PC-9 (cell line): ENCODE measurements at places on chromosomes 2 and 18.

GRCh38 chr2:208983486-208983885 is 440.4 kb upstream of the MAP2 start:
- peak; percentile 61 for DNase-seq

DNA sequence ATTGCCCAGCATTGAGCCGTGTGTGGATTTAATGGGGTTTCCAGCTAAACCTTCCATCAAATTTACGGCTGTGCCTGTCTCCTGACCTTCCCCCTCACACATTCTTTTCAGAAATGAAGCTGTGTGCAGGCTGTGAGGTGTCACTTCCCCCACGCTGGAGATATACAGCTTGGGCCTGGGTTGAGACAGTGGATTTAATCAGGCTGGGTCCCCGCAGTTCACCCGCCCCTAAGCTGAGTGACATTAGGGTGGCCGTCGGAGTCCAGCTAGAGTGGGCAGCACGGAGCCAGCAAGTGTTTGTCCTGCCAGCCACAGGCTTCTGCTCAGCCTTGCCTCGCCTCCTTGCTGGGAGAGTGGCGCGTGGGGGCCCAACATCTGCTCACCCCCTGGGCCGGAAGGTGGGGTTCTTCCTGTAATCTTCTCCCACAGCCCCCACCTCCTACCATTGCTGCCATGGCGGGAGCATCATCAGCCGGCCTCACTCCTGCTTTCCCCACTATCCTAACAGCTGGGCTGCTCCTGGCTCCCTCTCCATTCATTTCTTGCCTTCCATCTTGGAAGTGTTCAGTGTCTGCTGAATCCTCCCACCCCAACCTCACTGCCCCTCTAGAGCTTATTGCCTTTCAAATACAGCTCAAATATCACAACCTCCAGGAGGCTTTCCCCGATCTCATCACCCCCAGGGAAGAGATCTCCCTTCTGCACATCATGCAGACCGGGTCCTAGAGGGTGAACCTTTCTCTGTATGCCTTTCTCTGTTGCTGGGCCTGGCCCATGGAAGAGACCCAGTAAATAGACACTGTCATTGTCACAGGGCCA is 149.0 kb downstream of the GLI2 start:
- no peak for DNase-seq

DNA sequence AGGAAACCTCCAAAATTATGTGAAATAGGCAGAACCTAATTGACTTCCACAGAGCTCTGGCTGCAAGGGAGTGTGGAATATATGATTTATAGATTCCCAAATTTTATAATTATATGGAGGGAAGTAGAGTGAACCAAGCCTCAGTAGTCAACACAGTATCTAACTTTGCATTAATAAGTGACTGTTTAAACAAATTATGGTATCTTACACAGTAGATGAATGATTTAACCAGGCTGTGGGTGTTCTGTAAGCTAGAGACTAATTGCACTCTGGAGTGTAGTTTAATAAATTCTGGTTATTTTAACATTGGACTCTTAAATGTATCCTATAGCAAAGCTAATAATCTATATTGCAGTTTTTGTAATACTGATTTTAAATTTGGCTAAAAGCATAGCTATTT is 183.5 kb downstream of the KIAA1328 start:
- no peak for DNase-seq

DNA sequence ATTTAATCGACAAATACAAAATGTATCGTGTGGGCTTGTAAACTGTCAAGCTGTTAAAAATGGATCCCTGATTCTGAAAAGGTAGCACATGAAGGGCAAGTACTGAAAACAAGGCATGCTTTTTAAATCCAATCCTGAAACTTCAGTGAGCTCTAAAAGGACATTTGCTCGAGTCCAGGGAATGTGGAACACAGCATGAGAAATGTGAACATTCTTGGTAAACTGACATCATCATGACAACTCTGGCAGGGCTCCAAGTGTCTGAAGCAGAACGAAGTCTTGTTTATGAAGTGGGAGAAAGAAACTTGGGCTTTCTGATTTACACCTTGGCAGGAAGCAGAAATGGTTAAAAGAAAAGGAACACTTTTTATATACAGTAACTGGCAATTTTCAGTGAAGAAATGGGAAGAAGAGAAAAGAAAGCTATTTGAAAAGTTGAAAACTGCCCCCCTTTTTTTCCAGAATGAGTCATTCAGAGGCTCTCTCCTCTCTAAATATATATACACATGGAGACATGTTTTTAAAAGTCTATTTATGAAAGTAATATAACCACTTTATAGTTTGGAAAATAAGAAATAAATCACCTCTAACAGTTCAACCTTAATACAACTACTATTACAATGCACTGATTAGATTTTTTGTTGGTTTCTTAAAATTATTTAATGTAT is 120.8 kb downstream of the GAREM1 start:
- peak; percentile 73 for DNase-seq

- DNase-seq, result peak; percentile 25
Observed at GRCh38 chr2:241900251-241901017, 30.9 kb downstream of the RTP5 start.

GRCh38 chr2:229230256-229230655 is 40.8 kb downstream of the PID1 start:
- DNase-seq, result no peak

- no peak for DNase-seq
Observed at GRCh38 chr2:205270689-205271088, 411.6 kb upstream of the NRP2 start.

DNA sequence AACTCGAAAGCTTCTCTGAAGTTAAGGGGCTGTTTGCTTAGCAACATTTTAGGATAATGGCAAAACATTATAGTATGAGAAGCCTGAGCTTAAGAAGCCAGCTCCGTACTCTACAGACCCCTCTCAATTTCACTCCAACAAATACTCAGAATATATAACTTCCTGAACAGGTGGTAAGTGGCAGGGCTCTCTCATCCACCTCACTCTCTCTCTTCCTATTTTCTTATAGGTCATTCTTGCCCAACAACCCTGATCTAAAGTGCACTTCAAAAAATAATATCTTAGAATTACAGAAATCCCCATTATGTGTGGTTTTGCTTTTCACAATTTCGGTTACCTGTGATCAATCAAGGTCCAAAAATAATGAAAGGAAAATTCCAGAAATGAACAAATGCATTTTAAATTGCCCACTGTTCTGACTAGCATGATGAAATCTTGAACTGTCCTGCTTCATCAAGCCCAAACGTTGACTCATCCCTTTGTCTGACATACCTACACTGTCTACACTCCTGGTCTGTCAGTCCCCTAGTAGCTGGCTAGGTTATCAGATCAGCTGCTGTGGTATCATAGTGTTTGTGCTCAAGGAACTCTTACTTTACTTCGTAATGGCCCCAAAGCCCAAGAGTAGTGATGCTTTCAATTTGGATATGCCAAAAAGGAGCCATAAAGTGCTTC is 122.8 kb upstream of the COL5A2 start:
- no peak for DNase-seq

DNA sequence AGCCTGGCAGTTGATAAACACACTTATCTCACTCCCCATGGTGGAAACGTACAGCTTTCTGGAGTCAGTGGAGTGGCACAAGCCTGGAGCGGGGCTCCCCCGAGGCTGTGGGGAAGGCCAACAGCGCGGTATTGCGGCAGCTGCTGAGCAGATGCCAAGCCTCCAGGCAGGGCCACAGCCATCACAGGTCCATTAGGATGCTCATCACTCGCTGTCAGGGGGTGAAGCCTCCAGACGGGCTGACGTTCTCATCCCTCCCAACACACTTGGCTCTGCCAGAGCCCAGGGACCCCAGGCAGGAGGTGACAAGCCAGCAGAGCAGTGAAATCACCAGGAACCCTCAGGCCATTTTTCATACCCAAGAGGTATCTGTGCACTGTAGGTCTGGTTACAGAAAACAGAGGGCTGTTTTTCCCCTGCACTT is 529.2 kb upstream of the KLHL29 start:
- no peak for DNase-seq

DNA sequence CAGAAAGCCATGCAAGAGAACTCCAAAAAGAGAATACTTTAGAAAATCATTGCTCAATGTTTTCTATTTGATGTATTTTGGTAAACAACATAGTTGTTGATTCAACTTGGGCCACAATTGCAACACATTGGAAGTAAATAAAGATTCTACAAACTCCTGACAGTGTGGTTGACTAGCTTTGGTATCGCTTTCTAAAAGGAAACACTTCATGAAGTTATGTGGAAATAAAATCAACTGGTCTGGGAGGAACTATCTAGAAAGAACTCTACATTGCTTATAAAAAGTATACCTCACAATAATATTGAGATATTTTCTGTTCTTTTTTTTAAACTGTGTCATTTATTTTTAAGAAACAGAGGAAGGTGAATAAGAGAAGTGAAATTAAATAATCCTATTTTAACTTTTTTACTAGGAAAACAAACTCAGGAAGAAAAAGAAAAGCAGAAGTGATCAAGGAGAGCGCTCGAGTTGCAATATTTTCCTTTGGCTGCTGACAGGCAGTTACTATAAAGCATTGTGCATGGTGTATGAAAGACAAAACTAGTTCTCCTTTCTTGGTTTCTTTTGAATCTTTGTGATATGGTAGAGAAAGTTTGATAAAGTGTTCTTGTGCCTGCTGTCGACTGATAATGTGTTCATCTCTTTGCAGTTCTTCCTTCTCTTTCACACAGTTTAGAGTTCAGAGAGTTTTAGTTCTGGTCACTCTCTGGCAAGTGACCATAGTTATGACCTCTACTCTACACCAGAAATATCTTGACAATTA is 3.0 kb downstream of the DHRS9 start:
- DNase-seq, result peak; percentile 50

DNA sequence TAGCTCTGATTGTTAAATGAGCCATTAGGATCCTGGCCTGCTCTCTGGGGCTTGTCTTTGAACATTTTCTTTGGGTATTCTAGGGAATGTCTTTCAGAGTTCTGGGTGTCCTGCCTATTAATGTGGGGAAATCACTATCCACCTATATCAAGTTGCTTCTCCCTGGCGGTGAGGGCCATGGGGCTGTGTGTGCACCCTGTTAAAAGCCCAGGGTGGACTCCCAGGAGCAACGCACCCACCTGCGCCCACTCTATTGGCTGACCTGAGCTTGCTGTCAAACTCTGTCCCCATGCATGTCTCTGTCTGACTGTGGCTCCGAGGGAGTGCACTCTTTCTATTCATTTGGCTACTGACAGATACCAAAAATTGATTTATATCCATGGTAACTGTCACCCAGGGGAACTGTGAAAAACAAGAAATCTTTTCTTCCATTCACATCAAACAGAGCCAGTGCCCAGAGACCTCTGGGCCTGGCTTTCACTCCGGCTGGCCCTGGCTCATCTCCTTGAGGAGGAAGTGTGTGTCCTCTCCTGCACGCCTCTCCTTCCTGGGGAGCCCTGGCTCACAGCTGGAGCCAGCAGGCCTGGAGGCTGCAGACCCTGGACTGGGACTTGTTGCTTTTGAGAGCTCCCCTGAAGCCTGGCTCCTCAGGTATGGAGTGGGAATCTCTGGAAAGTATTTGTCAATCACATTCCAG is 10.5 kb upstream of the TOGARAM2 start:
- DNase-seq, result no peak

DNA sequence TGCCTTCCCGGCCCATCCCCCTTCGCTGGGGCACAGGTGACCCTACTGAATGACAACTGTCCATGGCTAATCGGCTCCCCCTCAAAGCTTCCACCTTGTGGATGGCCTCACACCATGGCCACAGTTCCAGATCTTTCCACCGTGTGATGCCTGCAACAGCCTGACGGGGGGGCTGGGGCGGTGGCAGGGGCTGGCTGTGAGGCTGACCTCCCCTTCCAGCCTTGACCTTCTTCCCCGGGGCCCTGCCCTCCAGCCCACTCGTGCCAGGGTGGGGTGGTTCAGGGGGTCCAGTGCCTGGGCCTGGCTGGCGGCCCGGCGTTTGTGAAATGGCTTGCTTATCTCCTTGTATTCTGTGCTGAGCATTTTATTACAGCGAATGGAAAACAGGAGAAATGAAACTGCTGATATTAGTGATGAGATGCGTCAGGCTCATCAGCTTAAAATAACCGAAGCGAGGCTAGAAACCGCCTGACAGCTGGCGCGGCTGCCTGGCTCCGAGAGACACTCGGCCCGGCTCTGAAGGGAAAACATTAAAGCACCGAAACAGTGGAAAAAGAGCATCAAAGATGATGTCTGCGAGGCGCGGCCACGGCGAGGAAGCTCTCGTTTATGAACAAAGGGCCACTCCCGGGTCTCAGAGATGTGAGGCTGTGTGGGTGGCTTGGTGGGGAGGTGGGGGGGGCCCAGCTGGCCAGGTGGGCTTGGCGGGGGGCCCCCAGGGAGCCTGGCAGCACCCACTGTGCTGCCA is 916 bp upstream of the PDCD1 start:
- DNase-seq, result no peak

DNA sequence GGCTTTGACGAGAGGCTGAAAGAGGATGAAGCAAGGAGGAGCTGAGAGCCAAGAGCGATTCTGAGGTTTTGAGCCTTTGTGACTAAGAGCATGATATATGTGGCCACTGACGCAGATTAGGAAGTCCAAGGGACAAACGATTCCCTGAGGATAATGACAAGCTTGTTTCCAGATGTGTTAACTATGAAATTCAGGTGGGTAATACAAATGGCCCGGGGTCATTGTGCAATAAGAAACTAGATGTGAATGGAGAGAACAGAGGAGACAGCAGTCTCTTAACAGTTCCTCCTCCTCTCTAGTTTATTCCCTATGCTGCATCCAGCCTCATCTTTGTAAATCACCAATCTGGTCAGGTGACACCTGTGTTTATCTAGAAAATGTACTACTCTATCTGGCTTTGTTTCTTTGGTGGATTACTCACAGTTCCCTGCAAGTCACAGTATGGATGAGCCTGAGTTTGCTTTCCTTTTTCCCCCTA is 84.2 kb downstream of the SOCS6 start:
- DNase-seq, result peak; percentile 23

DNA sequence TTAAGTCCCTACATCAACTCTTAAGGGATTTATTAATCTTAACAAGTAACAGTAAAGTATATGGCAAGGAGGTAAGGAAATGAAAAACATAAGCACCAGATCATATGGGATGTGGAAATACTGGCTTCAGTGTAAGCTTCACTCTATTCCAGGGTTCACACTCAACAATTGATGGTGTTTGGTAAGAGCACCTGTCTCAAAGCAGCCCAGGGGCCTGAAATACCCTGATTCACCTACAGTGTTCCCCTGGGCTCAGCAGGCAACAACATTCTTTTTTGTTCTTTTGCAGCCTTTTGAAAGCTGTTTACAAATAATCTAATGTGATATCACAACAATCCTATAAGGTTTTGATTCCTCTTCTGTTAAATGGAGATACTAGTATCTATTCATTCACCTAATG is 1.2 kb upstream of the MLPH start:
- DNase-seq, result peak; percentile 61

- peak; percentile 0 for DNase-seq
Observed at GRCh38 chr2:35220461-35220860, 1135.1 kb upstream of the CRIM1 start.

DNA sequence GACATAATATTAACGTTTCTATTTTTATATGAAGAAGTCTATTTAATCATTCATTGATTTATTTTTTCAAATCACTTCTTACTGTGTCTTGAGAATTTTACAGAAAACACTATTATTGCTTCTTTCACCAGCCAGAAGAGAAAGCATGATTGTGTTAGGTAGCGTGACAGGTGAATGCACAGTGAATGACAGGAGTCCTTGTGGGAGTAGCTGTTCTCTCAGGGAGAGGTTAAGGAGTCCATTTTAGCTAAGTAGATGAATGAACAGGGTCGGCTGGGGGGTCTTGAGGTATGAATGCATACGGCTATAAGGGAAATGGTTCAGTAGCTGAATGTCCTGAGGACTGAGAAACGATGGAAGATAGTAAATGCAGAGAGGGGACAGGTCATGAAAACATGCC is 56.2 kb downstream of the CTNNA2 start:
- no peak for DNase-seq
